ENCODE measurements at places on chromosomes 7 and 10.

- peak; percentile 32 for DNase-seq
These were observed 49.9 kb upstream of the SH2B2 start for GRCh38 chr7:102236592-102237287.

GRCh38 chr7:27199849-27200760, at the start of gene HOXA13:
Gene HOXA13 (minus strand): TSS chr7:27200091. CDS start chr7:27200077, 14 bp downstream.
- peak; percentile 70 for DNase-seq

DNA sequence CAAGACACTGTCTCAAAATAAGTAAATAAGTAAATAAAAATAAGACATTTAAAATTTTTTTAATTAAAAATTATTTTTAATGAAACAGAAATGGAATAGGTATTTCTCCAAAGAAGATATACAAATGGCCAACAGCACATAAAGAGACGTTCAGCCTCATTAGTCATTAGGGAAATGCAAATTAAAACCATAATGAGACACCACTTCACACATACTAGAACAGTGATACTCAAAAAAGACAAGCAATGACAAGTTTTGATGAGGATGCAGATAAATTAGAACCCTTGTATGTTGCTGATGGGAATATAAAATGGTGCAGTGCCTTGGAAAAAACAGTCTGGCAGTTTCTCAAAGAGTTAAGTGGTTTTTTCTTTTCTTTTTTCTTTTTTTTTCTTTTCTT, 26.5 kb upstream of the C10orf67 start:
- no peak for DNase-seq

DNA sequence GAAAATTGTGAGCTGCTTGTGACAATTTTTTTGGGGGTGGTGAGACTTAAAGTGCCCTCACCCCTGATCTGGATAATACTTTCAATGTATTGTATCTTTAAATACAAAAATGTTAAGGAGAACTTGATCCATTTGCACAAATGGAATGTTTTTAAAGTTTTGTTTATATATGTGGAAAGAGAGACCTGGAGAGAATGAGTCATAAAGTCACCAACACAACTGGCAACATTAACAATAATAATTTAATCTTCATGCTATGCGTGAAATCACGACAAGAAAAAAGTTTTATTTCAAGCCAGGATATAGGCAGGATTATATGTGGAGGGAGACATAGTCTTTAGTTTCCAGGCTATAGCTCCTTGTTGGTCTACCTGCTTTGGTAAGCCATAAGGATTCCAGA, 537.5 kb downstream of the GPAM start:
- no peak for DNase-seq

GRCh38 chr10:22803261-22803885, 89.0 kb upstream of the PIP4K2A start:
- no peak for DNase-seq
